ENCODE measurements at places on chromosomes 11 and 22.

DNA sequence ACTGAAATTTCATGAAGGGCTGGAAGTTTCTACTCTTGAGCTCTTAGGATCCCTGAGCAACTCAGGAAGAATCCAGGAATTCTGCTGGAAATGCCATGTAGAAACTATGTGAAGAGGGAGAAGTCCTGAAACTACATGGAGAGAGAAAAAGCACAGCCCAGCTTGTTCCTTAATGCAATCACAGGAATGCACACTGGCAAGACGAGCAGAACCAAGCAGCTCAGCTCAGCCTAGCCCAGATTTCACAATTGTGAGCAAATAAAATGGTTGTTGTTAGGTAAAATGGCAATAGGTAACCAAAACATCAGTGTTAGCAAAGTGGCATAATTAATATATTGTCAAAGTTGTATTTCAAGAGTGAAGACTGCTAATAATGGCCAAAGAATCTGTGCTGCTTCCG is 28.1 kb downstream of the ZNF214 start:
- no peak for DNase-seq

GRCh38 chr22:42719656-42720262 is 911 bp downstream of the A4GALT start:
- peak; percentile 52 for DNase-seq

- peak; percentile 78 for DNase-seq
Measured at GRCh38 chr11:57425565-57426438, 1.1 kb downstream of the SLC43A3 start.

DNA sequence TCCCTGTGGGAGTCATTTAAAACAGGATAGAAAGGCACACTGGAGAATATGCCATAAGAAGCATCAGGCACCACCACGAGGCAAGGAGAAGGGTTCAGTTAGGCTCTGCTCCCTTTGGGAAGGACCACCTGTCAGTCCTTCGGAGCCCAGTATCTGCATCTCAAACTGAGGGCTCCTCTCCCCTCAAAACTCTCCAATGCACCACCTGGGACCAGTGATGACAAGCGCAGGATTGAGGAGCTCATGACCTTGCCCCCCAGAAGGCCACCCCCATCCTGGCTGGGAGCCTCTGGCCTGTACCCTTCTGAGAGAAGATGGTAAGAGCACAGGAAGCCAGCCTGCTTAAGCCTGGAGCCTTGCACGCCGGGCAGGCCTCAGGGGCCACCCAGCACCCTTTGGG is 39.4 kb downstream of the OPCML start:
- DNase-seq, result no peak

DNA sequence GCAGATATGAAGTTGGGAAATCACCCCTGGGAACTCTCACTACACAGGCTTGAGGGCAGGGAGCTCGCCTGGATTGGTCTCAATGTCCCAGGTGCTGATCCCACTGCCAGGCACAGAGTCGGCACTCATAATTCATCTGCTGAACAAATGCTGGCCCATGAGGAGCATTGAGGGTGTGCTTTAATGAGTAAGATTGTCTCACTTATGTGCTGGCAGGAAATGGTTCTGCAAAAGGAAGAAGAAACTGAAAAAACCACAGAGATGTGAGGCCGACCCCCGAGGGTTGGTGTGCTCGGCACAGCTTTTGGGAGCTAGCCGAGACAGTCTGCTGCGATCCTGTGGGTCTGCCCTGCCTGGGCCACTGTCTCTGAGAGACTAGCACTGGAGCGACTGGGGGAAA is 9.4 kb downstream of the PLAAT2 start:
- DNase-seq, result no peak

DNA sequence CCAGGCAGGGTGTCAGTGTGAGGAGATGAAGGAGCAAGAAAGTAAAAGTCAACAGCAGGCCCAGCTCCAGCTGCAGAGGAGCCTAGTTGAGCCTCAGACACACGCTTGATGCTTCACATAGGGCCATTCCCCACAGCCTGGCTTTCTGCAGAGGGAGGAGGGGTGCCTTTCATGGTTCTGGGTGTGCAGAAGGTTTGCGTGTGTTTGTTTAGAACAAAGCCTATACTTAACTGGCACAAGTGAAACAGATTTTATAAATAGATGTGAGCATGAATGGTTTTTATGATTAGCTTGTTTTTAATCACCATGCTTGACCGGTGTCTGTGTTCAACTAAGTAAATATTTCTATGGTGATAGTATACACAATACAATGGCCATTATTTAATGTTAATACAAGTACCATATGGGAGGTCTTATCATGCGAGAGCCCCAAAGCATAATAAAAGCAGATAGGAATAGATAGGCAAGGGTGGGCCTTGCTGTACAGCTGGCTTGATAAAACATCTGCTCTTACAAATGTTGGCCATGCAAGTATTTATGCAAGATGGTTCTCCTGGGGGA is 290.2 kb downstream of the ETS1 start:
- DNase-seq, result no peak

DNA sequence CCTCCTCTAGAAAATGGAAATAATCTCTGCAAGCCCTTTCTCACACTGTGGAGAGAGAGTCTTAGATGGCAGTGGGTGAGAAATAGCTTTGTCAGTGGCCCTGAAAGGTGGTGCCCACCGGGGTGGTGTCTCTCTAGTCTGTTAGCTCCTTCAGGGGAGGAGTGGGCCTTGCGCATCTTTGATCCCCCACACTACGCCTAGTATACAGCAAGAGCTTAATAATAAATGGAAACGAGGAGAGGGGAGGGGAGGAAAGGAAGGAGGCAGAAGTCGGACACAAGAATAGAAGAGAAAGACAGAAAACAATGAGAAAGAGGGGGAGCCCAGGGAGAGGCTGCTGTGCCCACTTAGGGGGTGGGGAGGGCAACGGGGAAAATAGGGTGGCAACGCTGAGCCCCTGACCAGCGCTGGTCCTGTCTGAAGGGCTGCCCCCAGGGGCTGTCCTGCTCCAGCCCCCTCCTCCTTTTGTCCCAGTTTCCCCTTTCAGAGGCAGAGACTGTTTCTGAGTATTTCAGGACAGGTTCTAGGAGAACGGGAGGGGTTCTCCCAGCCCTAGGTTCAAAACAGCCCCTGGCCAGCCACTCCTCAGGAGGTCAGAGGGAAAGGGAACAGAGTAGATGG is 1.2 kb downstream of the ARRB1 start:
- no peak for DNase-seq

DNA sequence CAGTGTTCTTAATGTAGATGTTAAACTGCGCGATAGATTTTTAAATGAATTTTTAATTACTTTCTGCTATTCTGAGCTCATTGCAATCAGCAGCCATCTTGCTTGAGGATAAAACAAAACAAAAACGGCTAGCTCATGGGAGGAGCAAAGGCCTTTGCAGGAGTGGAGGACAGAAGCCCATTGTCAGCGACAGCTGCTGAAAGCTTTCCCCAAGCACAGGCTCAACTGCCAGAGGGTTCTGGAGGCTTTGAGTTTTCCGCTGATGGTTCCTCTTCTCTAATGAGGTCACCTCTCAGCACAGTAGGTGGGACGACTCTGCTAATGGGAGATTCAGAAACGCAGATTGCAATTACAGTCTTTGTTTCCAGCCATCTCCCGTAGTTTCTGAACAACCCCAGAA is 167.1 kb upstream of the TTC12 start:
- DNase-seq, result no peak

DNA sequence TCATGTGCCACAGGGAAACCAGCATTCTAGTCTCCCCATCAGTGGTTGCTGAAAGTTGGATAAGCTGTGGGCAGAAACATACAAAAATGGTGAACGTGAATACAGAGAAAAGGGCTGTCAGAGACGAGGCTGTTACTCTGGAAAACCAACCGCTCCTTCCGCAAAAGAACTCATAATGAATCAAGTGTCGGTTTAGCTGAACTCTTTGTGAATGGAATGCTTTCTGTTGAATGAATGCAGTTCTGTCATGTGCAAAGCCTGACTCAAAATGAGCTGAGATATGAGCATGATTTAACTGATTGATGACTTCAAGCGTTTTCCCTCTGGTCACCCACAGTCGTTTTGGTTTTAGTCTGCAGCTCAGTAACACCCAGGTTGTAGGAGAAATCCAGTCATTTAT is 298.3 kb downstream of the ETS1 start:
- DNase-seq, result no peak

DNA sequence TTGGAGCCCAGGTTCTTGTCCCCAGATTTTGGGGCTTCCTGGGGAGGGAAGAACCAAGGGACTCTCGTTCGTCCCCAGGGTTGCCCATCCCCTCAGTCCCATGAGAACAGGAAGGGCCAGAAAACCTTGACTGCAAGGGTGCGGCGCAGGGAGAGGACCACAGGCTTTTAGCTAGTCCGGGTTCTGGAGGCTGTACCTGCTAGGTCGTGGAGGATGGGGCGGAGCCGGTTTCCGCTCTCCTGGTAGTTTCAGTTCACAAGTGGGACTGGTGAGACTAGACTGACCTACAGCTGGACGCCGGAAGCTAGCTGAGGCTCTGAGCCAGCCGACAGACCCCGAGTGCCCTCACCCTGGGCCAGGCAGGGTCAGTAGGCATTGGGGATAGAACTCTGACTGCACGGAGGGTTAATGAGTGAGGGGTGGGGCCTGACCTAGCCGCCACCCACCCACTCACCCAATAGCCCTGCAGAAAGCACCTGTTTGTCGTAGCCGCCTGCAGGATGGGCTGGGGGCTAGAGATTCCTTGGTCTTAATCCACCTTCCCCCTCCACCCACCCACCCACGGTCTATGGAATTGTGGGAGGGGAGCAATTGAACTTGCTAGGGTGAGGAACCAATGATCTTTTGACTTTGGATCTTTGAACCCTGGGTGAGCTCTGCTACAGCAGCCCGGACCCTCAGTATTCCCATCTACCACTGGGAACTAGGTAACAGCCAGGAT is 1.5 kb downstream of the MAFF start:
- DNase-seq, result peak; percentile 52

- DNase-seq, result no peak
Measured at GRCh38 chr11:12284316-12285050, 92.9 kb upstream of the PARVA start.

DNA sequence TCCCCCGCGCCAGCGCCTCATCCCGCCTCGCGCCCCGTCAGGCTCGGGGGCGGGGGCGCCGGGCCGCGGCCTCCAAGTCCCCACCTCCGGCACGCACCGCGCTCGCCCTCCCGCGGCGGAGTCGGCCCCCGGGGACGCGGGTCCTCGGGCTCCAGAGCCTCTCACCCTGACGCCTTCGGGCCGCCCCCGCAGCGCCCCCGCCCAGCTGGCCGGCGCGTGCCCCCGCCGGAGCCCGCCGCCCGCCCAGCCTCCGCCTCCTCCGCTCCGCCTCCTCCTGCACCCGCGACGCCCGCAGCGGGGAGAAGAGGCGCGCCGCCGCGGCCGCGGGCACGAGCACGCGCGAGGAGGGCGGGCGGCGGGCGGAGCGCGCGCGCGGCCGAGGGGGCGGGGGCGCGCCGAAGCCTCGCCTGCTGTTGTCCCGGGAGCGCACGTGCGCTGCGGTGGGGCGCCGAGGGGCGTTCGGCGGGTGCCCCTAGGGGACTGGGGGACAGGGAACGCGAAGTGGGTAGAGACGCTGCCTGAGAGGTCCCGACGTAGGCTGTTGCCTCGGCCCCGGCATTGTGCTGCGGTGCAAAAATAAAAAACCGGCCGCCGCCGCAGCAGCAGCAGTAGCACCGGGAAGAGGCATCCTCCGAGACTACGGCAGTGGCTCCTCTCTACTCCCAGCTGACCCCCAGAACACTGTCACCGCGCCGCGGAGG is 87.4 kb upstream of the ARHGAP32 start:
- peak; percentile 92 for DNase-seq

DNA sequence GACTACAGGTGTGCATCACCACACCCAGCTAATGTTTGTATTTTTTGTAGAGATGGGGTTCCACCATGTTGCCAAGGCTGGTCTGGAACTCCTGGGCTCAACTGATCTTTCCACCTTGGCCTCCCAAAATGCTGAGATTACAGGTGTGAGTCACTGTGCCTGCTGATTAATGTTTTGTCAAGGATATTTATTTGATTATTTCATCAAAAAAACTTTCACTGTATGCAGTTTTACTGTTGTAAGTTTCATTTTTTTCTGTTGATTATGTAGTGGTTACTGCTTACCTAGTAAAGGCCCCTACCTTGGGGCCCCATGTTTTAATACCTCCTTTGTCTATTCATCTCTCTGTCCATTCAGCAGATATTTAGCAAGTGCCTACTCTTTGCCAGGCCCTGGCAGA is 16.7 kb upstream of the FAM168A start:
- DNase-seq, result no peak

DNA sequence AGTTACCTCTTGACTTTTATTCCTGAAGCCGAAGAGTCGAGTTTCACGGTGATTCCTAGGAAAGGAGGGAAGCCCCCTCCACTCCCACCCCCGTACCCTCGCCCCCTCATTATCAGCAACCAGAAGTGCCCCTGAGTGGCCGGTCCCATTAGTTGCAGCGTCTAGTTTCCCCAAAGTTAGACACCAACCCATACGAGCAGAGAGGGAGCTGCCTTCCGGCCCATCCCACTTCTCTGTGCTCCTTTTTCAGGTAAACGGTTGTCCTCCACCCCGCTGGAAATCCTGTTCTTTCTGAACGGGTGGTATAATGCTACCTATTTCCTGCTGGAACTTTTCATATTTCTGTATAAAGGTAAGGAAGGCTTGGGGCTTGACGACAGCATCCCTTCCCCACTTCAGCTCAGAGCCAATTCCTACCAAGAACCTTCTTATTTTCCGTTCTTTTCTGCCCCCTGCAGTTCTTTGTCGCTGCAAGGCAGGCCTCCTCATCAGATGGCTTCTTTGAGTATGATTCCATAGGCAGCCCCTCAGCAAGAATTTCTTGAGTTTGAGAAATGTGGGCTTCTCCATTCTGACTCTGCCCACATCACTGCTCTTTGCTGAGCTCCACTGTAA is 701 bp downstream of the TMEM216 start:
- no peak for DNase-seq

GRCh38 chr11:33478111-33478573 is 221.0 kb downstream of the HIPK3 start:
- DNase-seq, result no peak

DNA sequence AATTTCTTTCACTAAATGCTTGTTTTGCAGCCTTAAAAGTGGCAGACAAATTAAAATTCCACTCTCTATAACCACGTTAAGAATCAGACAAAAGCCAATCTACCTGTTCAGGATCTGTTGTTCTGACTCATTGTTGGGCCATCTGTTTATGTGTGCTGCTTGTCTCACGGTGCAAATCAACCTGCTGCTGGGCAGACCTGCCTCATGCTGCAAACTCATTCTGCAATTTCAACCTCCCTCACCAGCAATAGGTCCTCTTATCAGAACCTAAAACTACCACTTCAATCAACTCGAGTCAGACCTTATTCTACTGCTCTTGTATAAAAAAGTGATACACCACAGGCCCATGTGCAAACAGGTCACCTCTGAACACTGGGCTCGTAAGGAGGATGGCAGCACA is 75.1 kb downstream of the LARGE2 start:
- DNase-seq, result no peak

GRCh38 chr22:40310081-40310767 is 36.1 kb upstream of the ADSL start:
- DNase-seq, result no peak

DNA sequence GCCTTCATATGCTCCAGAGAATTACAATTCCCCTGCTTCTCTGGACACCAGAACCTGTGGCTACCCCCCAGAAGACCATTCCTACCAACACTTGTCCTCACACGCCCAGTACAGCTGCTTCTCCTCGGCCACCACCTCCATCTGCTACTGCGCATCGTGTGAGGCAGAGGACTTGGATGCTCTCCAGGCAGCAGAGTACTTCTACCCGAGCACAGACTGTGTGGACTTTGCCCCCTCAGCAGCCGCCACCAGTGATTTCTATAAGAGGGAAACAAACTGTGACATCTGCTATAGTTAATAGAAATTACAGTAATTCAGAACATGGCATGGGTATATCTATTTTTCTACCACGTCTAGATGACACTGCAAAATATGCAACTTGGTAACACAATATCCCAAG is 9.8 kb downstream of the POU2AF3 start:
- peak; percentile 48 for DNase-seq

GRCh38 chr22:24010018-24010391 is 1.1 kb upstream of the CABIN1 start:
- DNase-seq, result no peak

All from left ventricle myocardium superior (tissue), 1 donor.